CMK (cell line): ENCODE measurements at places on chromosomes 3 and 15.
A peak's percentile ranks its signal among the peaks of the same experiment; 100 is the strongest.

- DNase-seq = no peak
Observed at GRCh38 chr15:70487387-70487740, 276.0 kb downstream of the UACA start.

- peak; percentile 45 for DNase-seq
Observed at GRCh38 chr15:50262533-50262932, 3.0 kb downstream of the HDC start.

DNA sequence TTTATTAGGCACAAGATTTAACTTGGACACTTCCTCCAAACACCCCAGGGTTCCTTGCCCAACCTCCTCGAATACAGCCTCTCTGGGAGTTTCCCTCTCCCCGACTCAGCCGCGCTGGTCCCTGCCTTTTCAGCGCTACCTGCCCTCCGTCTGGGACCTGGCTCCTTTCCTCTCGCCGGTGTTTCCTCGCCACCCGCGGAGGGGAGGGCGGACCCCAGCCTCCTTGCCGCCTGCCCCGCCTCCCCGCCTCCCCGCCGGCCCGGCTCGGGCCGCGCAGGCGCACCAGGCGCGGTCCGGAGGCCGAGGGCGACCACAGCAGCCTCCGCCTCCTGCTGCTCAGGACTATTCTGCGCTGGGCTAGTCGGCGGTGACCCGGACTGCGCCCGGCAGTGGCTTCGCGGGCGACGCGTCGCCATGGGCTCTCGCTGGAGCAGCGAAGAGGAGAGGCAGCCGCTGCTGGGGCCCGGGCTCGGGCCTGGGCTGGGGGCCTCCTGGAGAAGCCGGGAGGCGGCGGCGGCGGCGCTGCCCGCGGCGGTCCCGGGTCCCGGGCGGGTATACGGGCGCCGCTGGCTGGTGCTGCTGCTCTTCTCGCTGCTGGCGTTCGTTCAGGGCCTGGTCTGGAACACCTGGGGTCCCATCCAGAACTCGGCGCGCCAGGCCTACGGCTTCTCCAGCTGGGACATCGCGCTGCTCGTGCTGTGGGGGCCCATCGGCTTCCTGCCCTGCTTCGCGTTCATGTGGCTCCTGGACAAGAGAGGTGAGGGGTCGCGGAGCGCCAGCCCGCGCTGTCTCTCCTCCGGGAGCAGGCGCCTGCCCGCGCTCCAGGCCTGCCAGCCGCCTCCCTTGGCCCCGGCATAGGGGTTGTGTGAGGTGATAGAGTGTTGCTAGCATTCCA, at the start of gene SLC49A4:
TSS of gene SLC49A4 (plus strand) at position 291 of the 895 bp plus-strand sequence. CDS start at position 415, 124 bp downstream.
- DNase-seq = peak; percentile 49

DNA sequence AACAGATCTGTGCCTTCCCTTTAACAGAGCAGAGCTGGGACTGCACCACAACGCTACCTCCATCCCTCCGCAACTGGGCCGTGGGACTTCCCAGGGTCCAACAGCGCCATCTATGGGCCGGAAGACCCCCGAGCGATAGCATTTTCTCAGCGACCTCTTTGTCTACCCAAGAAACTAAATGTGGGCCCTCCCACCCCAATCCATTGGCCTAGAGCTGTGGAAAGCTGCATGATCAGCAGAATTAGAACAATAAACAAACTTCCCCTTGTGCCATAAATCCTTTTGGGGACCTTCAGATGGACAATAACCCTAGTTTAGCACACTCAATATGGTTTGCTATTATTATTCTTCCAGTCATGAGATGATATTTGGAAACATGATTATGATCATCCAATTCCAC, 74.8 kb upstream of the NTRK3 start:
- peak; percentile 54 for DNase-seq

DNA sequence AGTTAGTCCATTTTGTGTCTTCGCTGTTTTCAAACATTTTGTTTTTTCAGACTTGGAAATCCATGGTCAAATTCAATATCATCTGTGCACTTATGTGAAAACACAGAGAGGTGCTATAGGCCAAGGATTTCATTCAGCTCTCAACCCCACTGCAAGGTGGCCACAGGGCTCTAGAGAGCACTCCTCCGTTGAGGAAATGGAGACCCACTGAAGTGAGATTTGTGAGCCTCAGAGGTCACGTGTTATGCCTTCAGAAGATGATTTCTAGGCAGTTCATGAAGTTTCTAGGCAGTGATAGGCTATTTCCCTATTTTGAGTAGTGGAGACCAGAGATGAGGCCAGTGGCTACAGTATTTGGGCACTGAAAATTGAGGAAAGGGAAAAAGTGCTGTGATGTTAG, 88.2 kb downstream of the UNC13C start:
- no peak for DNase-seq

DNA sequence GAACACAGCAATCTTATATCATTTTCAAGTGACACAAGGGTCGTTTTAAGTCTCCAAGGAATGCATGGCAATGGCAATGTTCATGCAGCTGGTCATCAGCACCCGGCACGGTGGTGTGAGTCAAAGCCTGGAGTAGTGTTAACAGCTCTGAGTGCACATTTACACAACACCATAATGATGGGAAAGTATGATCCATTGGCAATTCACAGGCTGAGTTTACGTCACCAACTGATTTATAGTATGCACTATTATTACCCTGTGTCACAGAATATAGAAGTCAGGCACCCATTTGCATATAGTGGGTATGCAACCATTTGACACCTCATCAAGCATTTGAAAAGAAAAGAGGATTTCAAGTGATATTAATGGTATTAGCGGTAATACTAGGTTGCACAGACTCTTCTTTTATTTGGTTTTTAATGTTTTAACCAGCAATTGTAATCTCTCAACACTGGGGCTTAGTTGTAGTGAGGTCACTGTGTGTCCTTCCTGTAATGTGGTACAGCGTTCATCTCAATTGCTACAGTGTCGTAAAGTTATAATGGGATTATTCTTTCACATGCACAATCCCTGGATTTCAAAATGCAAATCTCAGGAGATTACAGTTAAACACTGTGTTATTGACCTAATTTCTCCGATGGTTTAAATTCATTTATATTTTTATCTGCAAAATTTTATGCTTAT, 113.8 kb downstream of the C3orf38 start:
- no peak for DNase-seq
